ENCODE measurements at places on chromosomes 11 and 22.

- no peak for DNase-seq
Measured at GRCh38 chr11:46480909-46481308, 89.3 kb upstream of the CHRM4 start.

- peak; percentile 31 for DNase-seq
Measured at GRCh38 chr11:88280673-88281316, 56.7 kb downstream of the CTSC start.

DNA sequence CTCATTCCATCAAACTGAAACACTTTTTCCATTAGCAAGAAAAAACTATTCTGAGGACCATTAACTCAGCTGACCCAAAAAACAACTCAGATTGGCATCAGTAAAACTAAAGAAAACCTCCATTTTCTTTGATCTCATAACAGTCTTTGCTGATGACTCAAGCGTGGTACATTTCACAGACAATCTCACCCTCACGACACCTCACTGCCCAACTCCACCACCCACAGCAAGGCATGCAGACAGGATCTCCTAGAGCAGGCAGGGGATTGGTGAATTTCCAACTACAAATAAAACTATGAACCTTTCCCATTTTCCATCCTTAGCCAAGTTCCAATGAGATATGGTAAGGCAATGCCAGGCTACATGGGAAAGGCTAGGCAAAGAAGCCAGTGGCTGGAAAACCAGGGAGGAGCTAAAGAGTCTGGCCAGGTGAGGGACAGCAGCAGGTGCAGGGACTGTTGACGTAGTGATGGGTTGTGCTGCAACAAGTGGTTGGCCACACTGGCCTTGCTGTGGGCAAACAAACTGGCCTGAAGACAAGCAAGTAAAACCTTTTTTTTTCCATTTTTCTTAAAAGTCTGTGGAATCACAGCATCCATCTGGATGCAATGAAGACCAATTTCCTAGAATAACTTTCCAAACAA is 97.2 kb downstream of the SERGEF start:
- DNase-seq, result no peak

DNA sequence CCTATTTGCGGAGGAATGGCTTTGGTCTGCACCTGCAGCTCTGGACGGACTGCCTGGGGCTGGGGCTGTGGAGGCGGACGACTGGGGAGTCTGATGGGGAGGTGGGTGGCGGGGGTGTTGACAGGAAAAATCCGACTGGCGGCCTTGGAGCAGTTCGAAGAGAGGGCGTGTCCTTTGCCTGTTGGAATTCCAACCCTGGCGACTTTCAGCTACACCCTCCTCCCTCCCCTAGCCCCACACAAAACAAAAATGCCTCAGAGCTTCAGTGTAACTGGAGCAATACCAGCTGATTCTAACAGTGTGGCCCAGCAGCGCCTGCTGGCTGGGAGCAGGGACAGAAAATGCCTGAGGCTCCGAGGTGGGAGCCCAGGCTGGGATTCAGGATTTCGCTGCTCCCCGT is 85.4 kb downstream of the ATXN10 start:
- DNase-seq, result no peak

DNA sequence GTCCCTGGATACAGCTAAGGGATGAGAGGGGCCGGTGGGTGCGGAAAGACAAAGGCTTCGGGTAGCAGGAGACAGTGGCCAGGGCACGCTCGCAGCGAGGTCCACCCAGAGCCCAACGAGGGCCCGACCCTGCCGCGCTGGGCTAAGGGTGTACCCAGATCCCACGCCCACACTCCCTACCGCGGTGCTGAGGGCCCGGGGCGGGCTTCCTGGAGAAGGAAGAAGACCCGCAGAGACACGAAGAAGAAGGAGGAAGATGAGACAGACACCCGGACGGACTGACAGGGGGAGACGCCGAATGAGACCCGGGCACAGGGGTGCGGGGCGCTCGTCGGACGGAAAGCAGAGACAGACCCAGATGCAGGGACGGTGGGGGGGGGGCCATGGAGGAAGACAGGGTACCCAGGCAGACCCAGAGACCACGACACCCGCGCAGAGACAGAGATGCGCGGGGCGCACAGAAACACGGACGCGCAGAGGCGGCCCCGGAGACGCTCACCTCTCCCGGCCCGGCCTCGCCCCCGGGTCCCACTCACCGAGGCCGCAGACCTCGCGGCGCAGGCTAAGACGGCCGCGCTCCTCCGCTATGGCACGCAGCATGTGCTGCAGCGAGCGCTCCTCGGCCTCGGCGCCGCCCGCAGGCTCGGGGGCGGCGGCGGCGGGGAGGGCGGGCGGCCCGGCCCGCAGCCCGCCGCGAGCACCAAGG is 437 bp downstream of the KIAA0930 start:
- DNase-seq, result no peak

DNA sequence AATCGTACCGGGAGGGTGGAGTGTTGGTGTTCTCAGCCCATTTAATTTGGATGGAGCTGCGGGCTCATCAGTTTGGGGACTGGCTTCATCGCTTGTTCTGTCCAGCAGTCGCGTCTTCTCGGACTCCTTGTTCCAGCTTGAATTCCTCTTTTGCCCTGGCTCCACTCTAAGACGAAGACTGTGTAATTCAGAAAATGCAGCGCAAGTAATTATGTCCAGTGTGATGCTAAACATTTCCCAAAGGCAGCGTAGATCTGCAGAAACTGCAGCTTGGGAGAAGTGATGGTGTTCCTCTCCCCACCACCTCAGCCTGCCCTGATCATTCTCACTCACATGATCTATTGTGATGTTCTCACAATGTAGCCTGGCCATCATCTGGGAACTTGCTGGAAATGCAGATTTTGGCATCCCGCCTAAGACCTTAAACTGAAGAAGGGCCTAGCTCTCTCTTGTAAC is 666 bp downstream of the SLC25A18 start:
- DNase-seq, result no peak

DNA sequence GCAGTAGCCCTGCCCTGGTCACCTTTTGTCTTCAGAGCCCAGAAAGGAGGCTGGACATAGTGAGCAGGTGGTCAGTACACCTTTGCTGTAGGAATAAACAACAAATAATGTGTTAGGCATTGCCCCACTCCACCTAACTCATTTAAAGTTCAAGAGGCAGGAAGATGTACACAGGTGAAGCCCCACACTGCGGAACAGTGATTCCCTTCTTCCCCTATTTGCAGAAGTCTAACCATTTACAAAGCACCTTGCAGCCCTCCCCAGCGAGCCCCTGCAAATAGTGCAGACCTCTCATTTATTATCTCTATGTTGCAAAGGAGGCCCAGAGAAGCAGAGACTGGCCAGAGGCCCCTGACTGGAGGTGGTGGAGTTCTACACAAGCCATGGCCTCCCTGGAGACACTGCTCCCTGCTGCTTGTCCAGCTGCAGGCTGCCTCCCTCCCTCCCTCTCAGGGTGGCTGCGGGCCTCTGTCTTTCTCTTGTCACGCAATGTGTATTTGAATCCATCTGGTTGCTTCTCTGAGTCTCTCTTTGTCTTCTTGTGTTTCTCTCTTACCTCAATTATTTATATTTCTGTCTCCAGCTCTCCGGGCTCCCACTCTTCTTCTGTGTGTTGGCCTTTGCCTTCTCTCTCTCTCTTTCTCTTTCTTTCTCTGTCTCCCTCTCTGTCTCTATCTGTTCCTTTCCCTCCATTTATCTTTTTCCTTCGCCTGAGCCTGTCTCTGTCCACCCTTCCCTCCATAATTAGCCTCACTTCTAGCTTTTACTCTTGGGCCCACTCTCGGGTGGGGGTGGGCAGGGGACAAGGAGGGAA is 59.1 kb upstream of the PRDM11 start:
- no peak for DNase-seq

- DNase-seq, result no peak
Measured at GRCh38 chr22:42725606-42726355, 5.1 kb upstream of the A4GALT start.

DNA sequence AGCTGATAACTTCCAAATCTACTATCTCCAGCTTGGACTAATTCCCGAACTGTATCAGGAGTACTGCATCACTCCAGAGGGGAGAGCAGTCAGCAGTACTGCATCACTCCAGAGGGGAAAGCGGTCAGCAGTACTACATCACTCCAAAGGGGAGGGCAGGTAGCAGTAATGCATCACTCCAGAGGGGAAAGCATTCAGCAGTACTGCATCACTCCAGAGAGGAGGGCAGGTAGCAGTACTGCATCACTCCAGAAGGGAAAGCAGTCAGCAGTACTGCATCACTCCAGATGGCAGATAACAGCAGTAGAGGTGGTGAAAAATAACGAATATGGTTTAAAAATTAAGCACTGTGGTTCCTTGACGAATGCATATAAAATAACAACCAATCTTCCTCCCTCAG is 8.4 kb downstream of the CWC15 start:
- DNase-seq, result no peak

DNA sequence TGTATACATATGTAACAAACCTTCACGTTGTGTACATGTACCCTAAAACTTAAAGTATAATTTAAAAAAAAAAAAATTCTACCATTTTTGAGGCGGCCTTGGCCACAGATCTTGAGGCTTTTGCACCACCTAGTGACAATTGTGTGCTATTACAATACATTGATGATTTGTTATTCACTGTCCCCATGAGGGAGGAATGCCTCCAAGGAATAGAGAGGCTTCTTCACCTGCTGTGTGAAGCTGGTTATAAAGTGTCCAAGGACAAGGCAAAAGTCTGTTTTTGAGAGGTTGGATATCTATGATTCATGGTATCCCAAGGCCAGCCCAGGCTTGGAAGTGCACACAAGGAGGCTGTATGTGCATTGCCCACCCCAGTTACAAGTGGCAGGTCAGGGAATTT is 30.7 kb downstream of the SLC22A25 start:
- DNase-seq, result no peak

DNA sequence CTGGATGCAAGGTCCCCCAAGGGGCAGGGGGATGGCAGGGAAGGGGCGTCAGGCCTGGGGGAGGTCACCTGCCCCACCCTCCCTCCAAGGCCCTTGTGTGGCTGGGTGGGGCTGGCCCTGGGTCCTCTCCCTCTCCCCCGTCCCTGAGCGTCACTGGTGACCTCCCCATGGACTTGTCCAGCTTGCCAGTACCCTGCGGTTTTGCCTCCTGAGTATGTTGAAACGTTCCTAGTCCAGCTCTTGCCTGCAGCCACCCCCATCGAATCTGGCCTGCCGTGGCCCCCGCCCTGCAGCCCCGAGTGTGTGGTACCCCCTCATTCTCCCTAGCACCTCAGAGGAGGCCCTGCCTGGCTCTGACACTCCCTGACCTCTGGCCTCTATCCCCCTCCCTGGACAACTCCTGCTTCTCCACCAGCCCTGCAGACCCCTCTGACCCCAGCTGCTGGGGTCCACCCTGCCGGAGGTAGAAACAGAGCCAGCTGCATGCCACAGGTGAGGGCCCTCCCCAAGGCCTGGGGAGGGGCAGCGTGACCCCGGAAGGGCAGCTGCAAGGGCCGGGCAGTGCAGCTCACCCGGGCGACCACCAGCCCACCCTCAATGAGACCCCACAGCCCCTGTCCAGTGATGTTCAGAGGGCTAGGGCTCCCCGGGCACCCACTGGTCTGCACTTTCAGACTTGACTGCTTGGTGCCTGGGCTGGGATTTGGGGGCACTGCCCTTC is 4.1 kb upstream of the MUC6 start:
- no peak for DNase-seq

- no peak for DNase-seq
Measured at GRCh38 chr11:9974375-9974774, 310.5 kb downstream of the SWAP70 start.

Measured in AG09309 (cell line).